ENCODE measurements at places on chromosomes 7 and 10.

DNA sequence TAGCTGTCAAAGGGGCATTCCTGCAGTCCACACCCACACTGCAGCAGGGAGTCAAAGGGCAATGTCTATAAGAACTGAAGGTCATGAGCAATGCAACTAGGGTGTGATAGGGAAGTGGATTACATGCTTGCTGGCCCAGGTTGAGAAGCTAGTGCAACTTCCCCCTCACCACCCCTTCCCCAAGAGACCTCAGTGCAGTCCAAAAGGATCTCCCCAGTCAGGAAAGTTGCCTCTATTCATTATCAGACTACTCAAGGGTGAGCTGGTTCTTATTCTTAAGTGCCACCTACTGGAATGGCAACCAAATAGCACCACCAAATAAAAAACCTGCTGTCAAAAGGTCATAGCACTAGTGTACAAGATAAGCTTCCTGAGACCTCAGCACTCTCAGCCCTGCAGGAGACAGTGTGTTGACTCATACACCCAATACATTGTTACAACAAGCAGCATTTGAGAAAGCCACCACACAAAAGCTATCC is 28.2 kb downstream of the MTERF1 start:
- peak; percentile 39 for DNase-seq

DNA sequence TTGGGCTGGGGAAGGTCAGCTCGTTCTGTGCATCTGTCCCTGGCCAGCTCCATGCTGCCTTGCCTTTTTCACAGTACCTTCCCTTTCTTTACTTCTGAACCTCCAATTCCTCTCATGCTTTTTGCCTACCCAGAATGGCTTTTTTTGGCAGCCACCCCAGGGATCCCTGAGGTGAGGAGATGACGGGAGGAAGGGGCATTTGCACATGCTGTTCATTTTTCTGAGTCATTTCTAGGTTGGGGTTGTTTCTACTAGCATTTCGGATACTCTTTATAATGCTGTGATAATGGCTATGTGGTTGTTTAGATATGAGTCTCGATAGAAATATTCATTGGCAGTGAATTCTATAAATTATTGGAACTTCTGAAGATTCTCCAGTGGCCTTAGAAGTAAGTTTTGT is 415.1 kb upstream of the FZD8 start:
- DNase-seq: no peak

DNA sequence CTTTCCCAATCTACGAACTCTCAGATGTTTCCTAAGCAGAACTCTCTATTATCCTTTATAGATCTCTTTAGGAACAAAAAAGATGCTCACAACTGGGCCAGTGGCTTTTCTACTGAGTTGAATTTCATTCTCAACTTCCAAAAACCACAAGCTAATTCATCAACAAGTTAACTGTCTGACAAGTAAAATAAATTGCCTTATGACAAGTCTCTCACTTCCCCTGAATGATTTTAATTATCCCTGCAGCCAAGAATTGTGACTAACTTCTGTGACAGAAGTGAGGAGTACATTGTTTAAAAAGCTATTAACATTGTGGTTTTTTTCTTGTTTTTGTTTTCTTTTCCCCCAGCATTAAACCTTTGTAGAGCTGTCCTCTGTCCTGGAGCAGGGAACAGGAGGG is 343.1 kb downstream of the HPSE2 start:
- no peak for DNase-seq

- no peak for DNase-seq
Observed at GRCh38 chr7:91019686-91020385, 244.4 kb upstream of the FZD1 start.

DNA sequence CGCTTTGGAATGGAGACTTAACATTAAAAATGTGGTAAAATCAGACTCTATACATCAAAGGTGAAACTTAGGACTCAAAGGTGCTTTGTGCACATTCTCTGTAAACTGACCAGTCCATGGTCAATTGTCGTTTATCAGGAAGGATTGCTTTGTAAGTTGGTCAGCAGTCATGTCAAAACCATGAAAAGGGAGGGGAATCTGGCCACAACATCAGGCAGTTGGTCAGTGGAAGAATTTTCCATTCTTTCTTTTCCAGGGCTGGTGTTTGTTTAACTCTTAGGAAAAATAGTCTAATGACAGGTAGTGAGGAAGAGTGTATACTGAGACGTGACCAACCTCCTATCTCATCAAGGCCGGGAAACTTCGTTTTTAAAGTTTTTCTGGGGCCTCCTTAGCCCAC is 226.5 kb downstream of the ADK start:
- DNase-seq: no peak

DNA sequence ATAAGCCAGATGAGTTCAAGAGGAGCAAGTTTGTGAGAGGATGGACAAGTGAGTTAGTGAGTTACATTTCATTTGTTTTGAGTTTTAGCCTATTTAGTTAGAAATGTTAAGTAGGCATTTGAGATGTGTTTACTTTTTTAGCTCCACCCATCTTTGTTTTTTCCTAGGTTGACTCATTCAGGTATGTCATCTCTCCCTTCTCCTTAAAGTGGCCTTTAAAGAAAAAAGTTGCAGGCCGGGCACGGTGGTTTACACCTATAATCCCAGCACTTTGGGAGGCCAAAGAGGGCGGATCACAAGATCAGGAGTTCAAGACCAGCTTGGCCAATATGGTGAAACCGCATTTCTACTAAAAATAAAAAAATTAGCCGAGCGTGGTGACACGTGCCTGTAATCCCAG is 71.2 kb downstream of the BMPR1A start:
- no peak for DNase-seq

DNA sequence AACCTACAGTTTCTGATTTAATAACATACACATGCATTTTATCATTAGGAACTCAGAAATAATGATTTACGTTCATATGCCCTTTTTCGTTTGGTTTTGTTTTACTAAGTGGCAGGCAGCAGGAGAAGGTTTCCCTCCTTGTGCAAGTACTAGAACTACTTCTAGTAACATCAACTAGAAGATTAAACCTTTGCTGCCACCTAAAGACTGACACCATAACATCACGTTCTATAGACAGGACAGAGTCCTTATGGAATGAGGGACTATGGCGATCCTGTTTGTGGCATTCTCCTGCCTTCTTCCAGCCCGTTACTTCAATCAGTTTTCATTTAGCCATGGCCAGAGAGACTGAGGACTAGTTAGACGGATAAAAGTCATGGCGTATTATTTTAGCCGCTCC is 53.2 kb downstream of the GAD2 start:
- DNase-seq: peak; percentile 38

GRCh38 chr7:115462301-115463015 is 540.6 kb downstream of the MDFIC start:
- DNase-seq: no peak

DNA sequence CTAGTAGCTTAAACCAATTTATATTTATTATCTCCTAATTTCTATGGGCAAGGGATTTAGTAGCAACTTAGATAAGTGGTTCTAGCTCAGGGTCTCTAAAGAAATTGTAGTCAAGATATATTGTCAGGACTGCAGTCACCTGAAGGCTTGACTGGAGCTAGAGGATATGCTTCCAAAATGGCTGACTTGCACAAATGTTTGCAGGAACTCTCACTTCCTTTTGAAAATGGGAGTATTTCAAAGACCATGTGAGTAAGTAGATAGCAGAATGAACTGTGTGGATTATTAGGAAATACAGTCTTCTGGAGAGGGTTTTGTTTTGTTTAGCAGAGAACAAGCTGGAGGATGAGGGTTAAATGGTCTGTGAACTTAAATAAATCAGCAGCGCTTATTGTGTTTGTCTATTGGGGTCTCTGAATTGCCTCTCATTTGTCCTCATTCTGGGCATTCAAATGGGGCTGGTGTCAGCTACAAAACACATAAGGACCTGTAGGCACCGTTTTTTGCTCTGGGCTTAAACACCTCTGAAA is 524.6 kb downstream of the LRMDA start:
- no peak for DNase-seq

DNA sequence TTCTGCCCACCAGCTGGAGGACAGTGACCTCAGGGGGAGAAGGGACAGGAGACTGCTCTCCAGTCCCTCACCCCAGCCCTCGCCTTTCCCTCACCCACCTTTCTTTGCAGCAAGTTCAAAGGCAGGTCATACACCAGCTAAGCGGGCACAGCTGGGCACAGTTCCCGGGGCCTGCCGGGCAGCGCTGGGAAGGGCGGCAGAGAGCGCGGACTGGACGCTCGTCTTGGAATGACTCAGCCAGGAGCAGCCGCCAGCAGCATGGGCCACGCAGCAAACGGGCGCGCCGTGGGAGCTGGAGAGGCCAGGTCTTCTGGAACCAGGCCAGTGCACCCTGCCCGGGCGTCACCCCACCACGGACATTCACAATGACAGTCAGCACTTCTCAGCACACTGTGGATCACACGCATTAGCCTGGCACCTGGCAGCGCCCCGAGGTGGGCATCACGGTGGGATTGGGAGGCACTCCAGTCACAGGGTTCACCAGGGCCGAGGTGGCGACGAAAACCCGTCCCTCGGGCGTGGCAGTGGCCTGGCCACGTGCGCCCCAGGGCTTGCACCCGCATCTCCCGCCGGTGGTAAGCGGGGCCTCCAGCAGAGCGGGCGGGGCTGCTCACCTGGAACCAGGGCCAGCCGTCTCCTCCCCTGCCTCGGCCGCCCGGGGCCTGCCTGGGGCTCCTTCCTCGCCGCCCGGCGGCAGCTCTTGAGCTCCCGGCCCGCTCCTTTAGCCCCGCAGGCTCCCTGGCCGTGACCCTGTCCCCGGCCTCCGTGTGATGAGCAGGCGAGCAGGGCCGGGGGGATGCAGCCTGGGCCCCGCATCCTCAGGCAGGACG is 29.0 kb upstream of the WDFY4 start:
- DNase-seq: no peak

- peak; percentile 88 for DNase-seq
Observed at GRCh38 chr10:13885238-13885990, 298.6 kb downstream of the PRPF18 start.

GRCh38 chr10:8554574-8554973 is 500.1 kb downstream of the GATA3 start:
- DNase-seq: no peak

GRCh38 chr10:133224756-133225372 is 5.2 kb upstream of the UTF1 start:
- no peak for DNase-seq

GRCh38 chr10:75464478-75465449 is 33.3 kb downstream of the LRMDA start:
- peak; percentile 27 for DNase-seq

DNA sequence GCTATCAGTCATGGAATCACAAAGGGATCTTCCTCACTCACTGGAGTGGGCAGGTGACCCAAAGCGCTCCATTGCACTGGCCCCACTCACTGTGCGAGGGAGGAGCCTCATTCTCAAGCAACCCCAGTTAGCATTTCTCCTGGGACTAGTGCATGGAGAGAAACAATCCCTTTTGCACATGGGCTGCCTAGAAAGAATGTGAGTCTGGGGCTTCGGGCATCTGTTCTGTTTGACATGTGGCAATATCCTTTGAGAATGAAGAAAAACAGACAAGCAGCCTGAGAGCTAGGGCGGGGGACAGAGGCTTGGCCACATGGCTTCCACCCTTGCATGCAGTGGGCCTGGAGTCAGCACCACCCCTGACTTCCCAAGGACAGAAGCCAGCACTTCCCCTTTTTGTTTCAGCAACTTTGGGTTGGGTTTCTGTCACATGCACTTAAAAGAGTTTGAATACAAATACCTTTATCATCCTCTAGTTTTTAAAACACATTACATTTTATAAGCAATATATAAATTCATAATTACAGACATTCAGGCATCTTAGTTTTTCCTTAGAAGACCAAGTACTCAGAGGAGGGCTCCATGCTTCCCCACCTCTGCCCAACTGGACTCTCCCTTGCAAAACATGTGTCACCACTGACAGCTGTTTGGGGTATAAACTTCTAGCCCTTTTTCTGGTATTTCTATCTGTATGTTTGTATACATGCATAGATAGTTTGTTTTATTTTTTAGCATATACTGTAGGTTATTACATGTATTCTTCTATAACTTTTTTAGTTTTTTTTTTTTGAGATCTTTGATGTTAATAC is 73.8 kb downstream of the RBM20 start:
- DNase-seq: no peak

GRCh38 chr10:34198953-34199352 is 616.1 kb downstream of the PARD3 start:
- DNase-seq: no peak

GRCh38 chr10:34995925-34996324 is 94.2 kb downstream of the CUL2 start:
- no peak for DNase-seq

DNA sequence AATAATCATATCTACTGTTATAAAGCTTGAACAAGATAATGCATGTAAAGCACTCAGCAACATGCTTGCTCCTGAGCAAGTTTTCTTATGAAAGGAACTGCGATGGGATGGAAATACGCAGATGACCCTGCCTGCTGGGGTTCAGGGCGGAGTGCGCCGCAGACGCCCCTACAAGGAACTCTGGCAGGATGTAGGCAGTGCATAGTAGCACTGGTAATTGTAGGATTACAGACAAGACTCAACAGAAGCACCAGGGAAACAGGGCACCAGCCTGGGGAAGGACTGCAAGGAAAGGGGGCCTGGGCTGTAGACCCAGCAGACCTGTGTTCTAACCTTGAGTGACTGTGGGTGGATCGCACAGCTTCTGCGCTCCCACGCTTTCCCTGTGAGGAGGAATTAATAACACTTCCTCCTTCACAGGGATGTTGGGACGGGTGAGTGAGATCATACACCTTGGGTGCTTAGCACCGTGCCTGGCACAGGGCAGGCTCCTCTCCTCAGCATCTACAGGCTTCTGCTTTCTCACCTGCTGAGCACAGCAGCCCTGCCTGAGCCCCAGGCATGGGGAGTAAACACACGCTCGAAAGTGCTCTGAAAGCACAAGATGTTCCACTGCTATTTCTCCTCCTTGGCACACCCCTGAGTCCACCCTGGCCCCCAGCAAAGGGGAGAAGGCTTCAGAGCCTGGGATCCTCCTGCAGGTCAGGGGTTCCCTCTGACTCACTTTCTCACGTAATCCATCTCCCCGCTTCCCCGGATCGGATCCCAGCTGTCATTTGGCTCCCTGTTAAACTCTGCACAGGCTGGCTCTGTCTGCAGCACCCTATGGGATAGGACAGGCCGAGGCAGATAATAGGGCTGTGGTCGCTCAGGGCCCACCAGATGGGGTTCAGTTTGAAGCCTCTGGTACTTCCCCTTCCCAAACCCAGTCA is 19.2 kb downstream of the ITPRIP start:
- no peak for DNase-seq
